ENCODE measurements at places on chromosomes 2 and 18.

DNA sequence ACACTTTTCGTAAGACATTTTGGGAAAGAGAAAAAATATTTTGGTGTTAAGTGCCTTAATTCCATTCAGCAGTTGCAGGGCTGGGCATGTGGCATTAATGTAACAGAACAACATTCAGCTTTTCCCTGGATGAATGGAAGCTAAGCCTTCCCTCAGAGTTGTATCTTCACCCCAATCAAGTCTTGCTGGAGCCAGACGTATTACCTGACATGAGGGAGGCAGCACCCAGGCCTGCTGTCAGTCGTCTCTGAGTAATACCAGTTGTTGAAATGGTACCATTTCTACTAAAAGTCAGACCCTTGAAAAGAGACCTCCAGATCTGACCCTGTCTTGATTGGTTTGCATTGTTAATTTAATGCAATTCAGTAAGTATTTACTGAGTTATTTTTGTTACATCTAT, 57.5 kb downstream of the MALT1 start:
- no peak for DNase-seq

- no peak for DNase-seq
Observed at GRCh38 chr18:76264876-76265250, 230.2 kb downstream of the ZNF516 start.

DNA sequence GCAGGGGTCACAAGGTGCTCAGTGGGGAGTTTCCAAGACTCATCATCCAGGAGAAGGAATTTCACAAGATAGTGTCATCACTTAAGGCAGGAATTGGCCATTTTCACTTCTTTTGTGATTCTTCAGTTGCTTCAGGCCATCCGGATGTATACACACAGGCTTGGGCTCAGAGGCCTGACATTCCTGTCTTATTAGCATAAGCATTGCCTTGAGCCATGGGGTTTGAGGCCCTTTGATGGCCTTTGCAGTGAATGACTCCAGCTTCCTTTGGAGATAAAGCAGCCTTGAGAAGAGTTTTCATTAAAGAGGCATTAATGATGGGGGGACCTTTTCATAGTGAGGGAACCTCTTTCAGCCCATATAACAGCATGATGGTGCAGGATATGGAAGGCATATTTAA, 366.0 kb upstream of the CNTNAP5 start:
- no peak for DNase-seq

DNA sequence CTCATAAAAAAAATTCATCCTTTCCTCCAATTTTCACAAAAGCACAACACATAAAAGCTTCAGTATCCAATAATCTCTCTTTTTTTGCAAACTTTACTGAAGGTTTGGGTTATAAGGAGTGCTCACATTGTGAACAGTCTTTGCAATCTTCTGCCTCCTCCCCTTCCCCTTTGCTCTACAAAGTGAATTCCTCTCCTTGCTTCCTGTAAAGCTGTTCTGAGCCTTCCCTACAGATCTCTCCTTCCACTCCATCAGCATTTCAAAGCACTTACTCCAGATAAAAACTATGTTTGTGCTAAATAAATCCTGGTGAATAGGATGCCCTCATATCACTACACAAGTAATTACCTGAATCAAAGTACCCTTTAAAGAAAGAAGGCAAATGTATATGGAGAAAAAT, 4.6 kb upstream of the PDK1 start:
- DNase-seq = no peak

DNA sequence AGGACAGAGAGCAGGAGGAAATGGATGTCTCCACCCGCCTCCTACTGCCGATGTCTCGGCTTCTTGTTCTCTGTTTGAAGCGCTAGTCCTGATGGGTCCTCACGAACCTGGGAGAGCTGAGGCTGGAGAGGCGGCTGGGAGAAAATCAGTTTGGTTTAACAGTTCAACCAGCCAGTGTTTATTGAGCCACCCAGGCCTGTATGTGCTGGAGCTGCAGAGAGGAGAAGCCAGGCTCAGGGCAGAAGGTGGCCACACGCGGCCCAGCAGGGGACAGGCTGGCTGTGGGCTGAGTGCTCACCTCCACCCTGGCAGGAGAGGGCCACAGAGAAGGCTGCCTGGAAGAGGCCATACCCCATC, 202.1 kb downstream of the CYP26B1 start:
- DNase-seq = no peak

GRCh38 chr18:39638224-39638623, 2072.6 kb upstream of the CELF4 start:
- no peak for DNase-seq

GRCh38 chr2:73982140-73982617, 2.5 kb upstream of the TET3 start:
- DNase-seq = no peak

DNA sequence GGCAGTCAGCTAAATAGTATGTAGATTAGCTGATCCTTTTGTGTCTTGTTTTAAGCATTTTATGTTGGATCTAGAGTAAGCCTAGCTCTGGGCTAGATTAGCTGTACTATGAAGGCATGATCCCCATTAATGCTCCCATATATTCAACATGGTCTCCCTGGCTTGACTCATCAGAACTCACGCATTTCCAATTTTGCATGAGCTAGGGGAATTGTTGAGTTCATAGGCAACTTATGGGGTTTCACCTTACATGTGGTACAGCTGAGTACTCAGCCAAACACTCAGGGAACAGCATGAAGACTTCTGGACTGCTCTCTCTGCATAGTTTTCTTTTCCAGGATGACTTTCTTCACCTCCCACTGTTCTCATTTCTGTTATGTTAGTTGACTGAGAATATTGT, 248.2 kb downstream of the TMX3 start:
- DNase-seq = no peak

- DNase-seq = no peak
Observed at GRCh38 chr2:77818186-77818585, 296.0 kb upstream of the LRRTM4 start.

DNA sequence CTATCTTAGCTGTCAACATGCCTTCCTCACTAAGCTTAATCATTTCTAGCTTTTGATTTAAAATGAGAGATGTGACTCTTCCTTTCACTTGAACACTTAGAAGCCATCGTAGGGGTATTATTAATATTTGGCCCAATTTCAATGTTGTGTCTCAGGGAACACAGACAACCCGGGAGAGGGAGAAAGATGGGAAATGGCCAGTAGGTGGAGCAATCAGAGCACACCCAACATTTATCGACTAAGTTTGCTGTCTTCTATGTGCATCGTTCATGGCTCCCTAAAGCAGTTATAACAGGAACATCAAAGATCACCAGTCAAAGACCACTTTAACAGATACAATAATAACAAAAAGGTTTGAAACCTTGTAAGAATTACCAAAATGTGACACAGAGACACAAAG, 110.2 kb downstream of the OLA1 start:
- DNase-seq = no peak

DNA sequence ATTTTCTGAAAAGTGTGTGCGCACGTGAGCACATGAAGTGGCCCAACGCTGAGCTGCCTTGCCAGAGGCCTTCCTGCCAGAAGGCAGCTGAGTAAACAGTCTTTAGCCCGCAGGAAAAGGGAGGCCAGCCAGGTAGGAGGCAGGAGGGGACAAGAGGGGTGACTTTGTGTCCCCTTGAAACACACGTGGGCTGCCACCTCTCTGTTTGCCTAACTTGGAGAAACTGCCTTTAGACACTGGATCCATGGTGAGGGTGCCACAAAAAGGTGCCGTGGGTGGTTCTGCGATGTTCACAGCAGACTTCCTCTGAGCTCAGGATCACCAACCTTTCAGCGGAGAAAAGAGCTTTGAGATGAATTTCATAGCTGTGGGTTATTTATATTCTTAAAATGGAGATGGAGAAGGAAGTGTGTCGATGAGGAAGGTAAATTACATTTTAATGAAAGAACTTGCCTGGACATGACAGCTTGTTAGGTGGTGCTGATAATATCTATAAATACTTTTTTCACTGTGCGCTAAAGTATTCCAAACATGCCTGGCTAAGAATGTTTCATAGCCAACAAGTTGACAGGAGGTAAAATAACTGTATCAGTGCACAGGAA, 36.6 kb upstream of the ASB1 start:
- no peak for DNase-seq

GRCh38 chr2:88187038-88187676, 17.0 kb downstream of the THNSL2 start:
- no peak for DNase-seq

DNA sequence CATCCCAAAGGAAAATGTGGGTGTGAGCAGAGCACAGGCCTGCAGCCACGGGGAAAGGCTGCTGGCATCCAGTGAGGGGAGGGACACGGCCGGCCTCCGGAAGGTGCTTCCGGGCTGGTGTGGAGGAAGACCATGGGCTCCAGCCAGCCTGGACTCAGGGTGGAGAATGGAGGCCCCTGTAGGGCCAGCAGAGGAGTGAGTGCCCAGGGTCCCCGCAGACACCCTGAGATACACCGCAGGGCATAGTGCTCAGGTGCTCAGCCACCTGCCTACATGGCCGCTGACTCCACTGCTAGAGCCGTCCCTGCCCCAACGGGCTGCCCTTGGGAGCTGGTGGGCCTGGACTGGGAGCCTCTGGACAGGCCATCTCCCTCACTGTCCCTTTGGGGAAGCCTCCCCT, 28.5 kb upstream of the SNTG2 start:
- DNase-seq = no peak

DNA sequence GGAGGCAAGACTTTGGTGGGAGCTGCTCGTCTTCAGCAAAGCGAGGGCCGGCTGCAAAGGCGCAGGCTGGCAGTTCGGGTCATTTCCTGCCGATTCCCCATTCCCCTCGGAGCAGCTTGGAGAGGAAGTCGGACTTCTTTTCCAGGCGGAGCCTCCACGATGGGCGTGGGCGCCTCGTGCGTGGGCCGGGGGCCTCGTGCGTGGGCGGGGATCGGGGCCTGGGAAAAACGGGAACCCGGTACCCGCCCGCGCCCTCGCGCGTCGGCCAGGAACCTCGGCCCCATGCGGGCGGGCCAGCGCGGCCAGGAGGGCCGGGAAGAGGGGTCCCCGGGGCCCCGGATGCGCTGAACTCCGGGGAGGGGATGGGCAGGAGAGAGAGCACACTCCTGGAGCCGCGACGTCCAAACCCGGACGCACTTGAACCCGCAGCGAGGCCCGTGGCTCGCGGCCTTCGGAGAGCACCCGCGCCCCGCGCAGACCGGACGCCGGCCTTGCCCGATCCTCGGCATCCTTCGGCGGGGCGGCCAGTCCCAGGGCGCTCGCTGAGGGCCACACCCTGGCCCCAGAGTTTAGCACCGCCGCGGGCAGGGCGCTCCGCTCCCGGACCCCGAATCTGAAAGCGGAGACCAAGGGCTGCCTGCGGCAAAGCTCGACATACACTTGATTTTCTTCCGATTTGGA, 368.4 kb downstream of the MTX2 start:
- no peak for DNase-seq

GRCh38 chr2:241730671-241731293, 3.6 kb upstream of the D2HGDH start:
- DNase-seq = no peak

GRCh38 chr2:215833531-215834162, 179.7 kb downstream of the MREG start:
- no peak for DNase-seq

DNA sequence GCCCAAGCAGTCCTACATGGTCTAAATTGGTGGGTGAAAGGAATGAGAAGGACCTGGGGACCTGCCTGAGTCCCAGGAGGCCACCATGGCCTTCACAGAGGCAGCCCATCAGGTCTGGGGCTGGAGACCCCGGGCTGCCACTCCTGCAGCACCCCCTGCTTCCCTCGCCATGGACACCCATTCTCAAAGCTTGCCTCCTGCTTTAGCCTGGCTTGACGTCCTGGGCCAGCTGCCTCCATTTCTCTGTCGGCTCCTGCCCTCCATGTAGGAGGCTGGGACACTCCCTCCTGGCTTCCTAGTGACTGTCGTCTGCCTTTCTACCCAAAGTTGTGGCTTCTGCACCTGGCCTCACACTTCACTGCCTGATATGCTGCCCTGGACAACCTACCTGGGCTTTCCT, 198.6 kb downstream of the FAM210A start:
- DNase-seq = no peak

DNA sequence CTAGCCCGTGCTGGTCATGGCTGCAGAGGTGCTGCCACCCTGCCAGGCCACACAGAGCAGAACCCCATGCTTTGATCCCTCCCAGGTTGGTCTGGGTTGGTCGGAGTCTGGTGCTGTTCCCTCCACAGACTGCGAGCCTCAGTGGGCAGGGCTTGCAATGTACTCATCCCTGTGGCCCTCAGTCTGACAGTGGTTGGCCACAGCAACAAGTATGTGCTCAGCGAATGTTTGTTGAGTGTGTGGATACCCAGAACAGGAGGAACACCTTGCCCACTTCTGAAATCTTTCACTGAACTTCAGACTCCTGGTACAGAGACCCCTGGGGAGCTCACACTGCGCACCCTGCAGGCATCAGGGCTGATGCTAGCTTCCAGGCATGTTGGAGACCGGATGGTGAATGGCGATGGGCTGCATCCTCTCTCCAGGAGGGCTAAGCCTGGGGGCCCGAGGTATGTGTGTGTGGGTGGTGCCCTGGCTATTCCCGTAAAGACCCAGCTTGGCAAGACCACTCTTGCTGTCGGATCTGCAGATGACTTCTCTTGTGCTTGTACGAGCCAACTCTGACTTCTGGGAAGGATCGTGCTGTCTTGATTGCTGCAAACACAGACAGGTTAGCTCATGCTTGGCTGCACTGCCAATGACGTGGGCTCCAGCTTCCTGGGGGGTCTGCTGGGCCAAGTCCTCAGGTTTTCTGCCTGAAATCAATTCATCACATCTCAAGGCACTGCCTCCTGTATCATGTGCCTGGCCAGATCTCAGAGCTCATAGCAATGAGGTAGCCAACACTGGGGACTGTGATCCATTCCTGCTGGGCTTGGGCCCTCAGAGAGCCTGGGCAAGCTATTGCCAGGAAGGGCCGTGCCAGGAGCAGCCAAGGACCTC, 43.7 kb downstream of the RHOB start:
- no peak for DNase-seq

GRCh38 chr2:152097801-152098495, 896 bp downstream of the CACNB4 start:
- no peak for DNase-seq

GRCh38 chr2:169480079-169480465, 778 bp downstream of the BBS5 start:
- no peak for DNase-seq

- no peak for DNase-seq
Observed at GRCh38 chr2:72788756-72789155, 37.1 kb downstream of the EXOC6B start.

DNA sequence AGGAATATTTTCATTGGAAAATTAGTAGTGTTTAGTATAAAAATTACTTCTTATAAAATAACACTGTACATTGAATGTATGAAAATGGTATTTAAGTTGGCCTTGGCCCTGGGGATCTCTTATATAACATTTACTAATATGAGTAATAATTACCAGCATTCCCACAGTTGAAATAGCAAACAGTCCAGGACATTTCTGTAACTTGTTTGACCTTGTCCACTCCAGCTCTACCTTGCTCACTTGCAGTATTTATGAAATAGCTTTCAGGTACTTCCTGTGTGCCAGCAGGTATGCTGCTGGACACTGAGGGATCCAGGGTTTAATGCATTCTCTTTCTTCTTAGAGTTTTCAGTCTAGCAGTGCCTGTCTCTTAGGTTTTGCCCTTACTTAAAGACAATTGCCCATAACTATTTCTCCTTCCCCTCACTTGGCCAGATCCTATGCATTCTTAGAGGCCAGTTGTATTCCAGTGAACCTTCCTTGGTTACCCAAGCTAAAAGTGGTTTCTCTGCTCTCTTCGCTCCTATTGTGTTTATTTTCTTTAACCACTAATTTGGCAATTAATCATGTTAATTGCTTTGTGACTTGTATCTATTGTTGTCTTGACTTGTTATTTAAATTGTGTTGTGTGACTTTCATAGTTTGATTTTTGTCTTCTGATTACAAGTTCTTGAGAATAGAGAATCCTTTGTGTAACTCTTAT, 25.9 kb downstream of the BABAM2 start:
- no peak for DNase-seq

- no peak for DNase-seq
Observed at GRCh38 chr2:4340536-4340935, 637.2 kb downstream of the DCDC2C start.

- no peak for DNase-seq
Observed at GRCh38 chr2:48496849-48497248, 33.1 kb upstream of the STON1 start.
